ENCODE measurements at places on chromosomes 5 and 9. TPM values are rescaled to one million over a fixed set of nuclear protein-coding genes. Genes with fewer than 3 reads are reported as not detected.

Gene C9orf72
- total RNA-seq: 4.7 TPM

Gene IER5L
- 2.5 TPM for total RNA-seq

Gene OCLN
- 46.9 TPM for total RNA-seq

Gene LCP2
- 6.7 TPM for total RNA-seq

DNA sequence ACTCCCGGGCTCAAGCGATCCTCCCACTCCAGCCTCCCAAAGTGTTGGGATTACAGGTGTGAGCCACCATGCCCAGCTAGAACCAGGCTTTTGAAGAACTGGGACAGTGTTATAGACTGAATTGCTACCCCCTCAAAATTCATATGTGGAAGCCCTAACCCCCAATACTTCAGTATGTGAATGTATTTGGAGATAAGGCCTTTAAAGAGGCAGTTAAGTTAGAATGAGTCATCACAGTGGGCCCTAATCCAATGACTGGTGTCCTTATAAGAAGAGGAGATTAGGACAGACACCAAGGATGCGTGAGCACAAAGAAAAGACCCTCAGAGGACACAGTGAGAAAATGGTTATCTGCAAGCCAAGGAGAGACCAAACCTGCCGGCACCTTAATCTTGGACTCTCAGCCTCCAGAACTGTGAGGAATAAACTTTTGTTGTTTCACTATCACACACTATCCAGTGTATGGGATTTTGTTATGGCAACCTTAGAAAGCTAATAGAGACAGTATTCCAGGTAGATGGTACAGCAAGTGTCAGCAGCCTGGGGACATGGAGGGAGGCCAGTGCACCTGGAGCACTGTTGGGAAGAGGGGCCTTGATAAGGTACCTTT is 31.4 kb upstream of the ERGIC1 start:
- no peaks in the 10 kb centered on the region for H3K27me3 ChIP-seq
- DNase-seq: no peak
- H3K4me1 ChIP-seq: peaks cover 3% of the 10 kb centered on the region
- H3K27ac ChIP-seq: no peak overlapping the region
- H3K36me3 ChIP-seq: no peaks in the 10 kb centered on the region

- no peak overlapping the region for H3K4me3 ChIP-seq
- no peaks in the 10 kb centered on the region for H3K36me3 ChIP-seq
- H3K27ac ChIP-seq: no peak overlapping the region
Observed at GRCh38 chr5:57939335-57939734, 456.7 kb upstream of the ACTBL2 start.

- no peak overlapping the region for H3K27ac ChIP-seq
- no peaks in the 10 kb centered on the region for H3K27me3 ChIP-seq
- no peaks in the 10 kb centered on the region for H3K36me3 ChIP-seq
- DNase-seq: no peak
Observed at GRCh38 chr9:15856591-15856990, 303.7 kb downstream of the CCDC171 start.

GRCh38 chr5:82097-82496 is 9.9 kb upstream of the PLEKHG4B start:
- no peak overlapping the region for H3K4me3 ChIP-seq
- H3K27ac ChIP-seq: no peak overlapping the region
- no peaks in the 10 kb centered on the region for H3K36me3 ChIP-seq
- no peaks in the 10 kb centered on the region for H3K4me1 ChIP-seq
- DNase-seq: no peak
- no peaks in the 10 kb centered on the region for H3K27me3 ChIP-seq

Gene FYB1
- 0.79 TPM for total RNA-seq

DNA sequence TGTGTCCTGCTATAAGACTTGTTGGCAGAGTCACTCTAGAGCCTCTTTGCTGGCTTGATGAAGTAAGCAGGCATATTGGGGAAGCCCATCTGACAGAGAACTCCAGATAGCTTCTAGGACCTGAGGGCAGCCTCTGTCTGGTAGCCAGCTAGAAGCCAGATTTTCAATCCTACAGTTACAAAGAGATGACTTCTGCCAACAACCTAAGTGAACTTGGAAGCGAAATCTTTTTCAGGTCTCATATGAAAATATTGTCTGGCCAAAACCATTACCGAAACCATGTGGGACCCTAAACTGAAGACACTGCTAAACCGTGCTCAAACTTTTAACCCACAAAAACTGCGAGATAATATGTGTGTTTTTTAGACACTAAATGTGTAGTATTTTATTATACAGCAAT is 140.9 kb downstream of the MRPS30 start:
- H3K36me3 ChIP-seq: no peaks in the 10 kb centered on the region
- DNase-seq: no peak
- H3K27ac ChIP-seq: no peak overlapping the region
- H3K27me3 ChIP-seq: no peaks in the 10 kb centered on the region
- no peak overlapping the region for H3K4me3 ChIP-seq

Gene CNTNAP3B
- 2.7 TPM for total RNA-seq

GRCh38 chr5:33476992-33477391 is 36.2 kb downstream of the TARS1 start:
- H3K36me3 ChIP-seq: no peaks in the 10 kb centered on the region
- no peaks in the 10 kb centered on the region for H3K27me3 ChIP-seq
- H3K4me1 ChIP-seq: no peaks in the 10 kb centered on the region

GRCh38 chr9:16721972-16722371 is 148.5 kb downstream of the BNC2 start:
- peaks cover 9% of the 10 kb centered on the region for H3K27me3 ChIP-seq
- H3K4me1 ChIP-seq: no peaks in the 10 kb centered on the region
- no peak for DNase-seq
- no peak overlapping the region for H3K27ac ChIP-seq
- no peaks in the 10 kb centered on the region for H3K36me3 ChIP-seq

Gene SPINK1
- 18,043 TPM for total RNA-seq

DNA sequence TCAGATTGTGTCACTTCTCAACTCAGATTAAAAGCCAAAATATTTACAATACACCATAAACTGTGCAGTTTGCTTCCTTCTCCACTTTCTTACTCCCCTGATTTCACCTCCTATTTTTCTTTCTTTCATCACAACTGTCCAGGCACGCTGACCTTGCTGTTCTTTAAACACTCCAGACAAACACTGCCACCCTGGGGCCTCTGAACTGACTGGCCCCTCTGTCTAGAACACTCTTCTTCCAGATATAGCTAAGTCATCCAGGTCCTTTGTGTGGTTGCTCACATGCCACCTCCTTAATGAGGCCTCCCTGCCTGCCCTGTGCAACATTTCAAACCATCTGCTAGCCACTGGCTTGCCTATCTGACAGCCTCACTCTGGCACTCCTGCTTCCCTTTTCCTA is 46.6 kb downstream of the ATG10 start:
- H3K36me3 ChIP-seq: no peaks in the 10 kb centered on the region
- no peak overlapping the region for H3K4me3 ChIP-seq
- H3K4me1 ChIP-seq: no peaks in the 10 kb centered on the region
- H3K27ac ChIP-seq: no peak overlapping the region
- no peaks in the 10 kb centered on the region for H3K27me3 ChIP-seq

- peak; percentile 44 for DNase-seq
- no peaks in the 10 kb centered on the region for H3K4me1 ChIP-seq
- no peak overlapping the region for H3K27ac ChIP-seq
- H3K27me3 ChIP-seq: no peaks in the 10 kb centered on the region
- H3K4me3 ChIP-seq: no peak overlapping the region
Observed at GRCh38 chr9:137398561-137399468, 24.1 kb downstream of the EXD3 start.

Gene IL33
- total RNA-seq: 5.7 TPM

DNA sequence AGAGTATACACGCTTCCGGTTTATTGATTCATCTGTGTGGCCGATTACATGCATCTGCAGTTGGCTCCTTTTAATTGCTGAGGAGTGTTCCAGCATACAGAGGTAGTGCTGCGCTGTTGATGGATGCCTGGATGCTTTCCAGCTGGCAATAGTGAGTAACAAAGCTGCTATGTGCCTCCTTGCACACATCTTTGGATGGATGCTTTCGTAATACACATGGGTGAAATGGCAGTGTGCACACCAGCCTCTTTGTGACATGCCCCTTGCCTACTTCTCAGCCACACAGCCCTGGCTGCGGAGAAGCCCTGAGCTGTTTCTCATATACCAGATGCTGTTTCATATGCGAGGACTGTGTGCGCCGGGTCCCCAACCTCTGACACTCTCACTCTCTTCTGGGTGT is 151.0 kb downstream of the GADD45G start:
- no peaks in the 10 kb centered on the region for H3K27me3 ChIP-seq
- no peaks in the 10 kb centered on the region for H3K4me1 ChIP-seq
- no peaks in the 10 kb centered on the region for H3K36me3 ChIP-seq

- H3K27me3 ChIP-seq: no peaks in the 10 kb centered on the region
- H3K36me3 ChIP-seq: peaks cover 26% of the 10 kb centered on the region
- H3K4me3 ChIP-seq: no peak overlapping the region
- no peaks in the 10 kb centered on the region for H3K4me1 ChIP-seq
- H3K27ac ChIP-seq: no peak overlapping the region
Observed at GRCh38 chr5:146466521-146467349, 19.6 kb downstream of the TCERG1 start.

Gene ENTREP1
- total RNA-seq: 4.2 TPM

DNA sequence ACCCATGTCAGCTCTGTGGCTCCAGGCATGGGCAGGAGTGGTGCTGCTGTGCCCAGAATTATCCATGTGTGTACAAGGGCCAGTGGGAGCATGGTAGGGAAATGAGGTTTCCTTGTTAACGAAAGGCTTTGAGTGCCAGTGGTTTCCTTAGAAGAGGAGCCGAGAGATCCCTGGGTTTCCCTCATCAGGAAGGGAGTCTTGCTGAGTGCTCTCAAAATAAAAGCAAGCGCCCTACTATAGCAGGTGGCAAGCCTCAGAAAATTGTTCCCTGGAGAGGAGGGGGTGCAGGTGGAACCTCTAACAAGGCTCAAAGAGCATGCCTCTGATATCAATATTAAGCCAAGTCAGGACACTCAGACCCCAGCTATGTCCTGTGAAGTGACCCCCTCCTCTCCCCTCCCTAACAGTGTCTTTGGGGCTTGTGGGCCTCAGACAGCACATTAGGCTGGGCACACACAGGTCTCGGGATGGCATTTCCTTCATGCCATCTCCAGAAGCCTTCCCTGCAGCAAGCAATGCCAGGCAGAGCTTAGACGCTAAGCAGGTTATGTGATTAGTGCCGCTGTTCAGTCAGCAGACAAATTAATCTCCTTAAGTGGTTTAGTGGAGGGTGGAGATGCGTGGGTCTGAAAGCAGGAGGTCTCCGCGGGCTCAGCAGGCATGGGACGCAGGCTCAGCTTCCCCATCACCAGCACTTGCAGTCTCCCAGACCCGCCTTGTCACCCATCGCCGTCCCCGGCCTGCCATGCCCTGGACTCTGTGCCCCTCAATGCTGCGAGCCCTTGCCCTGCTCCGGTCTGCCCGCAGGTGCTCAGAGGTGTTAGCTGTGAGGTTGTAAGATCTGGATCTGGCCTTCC is 60.0 kb upstream of the RARS1 start:
- H3K27me3 ChIP-seq: no peaks in the 10 kb centered on the region
- H3K4me3 ChIP-seq: no peak overlapping the region
- H3K36me3 ChIP-seq: peaks cover 24% of the 10 kb centered on the region
- no peak overlapping the region for H3K27ac ChIP-seq
- no peaks in the 10 kb centered on the region for H3K4me1 ChIP-seq

GRCh38 chr9:31253800-31254762 is 1130.4 kb upstream of the ACO1 start:
- H3K27me3 ChIP-seq: no peaks in the 10 kb centered on the region
- DNase-seq: peak; percentile 19
- H3K4me3 ChIP-seq: no peak overlapping the region
- no peak overlapping the region for H3K27ac ChIP-seq

DNA sequence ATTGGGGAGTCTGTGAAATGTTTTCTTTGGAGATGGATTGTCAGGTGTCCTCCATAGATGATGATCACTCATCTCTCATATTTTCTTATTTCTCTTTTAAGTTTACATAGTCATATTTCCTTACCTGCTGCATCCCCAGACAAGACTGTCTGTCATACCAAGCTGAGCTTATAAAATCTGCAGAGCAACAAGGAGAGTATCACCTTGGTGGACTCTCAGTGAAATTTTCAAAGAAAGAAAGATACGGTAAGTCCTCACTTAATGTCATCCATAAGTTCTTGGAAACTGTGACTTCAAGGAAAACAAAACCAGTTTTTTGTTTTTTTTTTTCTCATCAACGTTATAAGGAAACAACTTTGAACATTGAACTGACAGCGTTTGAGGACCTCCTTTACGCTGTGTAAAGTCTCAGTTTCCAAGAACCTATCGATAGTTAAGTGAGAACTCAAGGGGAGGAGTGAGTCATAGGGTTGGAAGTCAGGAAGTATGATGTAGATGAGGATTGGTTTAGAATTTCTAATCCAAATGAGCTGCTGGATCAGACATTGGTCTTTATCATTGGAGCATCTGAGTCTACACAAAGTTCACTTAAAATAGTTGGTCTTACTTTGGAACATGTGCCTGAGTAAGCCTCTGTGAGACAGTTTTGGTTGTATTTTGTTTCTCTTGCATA is 45.5 kb downstream of the SPIN1 start:
- no peak for DNase-seq
- no peaks in the 10 kb centered on the region for H3K27me3 ChIP-seq
- H3K4me3 ChIP-seq: no peak overlapping the region
- H3K27ac ChIP-seq: no peak overlapping the region

GRCh38 chr5:109487753-109488420 is 78.1 kb upstream of the PJA2 start:
- DNase-seq: no peak
- peaks cover 12% of the 10 kb centered on the region for H3K4me1 ChIP-seq

DNA sequence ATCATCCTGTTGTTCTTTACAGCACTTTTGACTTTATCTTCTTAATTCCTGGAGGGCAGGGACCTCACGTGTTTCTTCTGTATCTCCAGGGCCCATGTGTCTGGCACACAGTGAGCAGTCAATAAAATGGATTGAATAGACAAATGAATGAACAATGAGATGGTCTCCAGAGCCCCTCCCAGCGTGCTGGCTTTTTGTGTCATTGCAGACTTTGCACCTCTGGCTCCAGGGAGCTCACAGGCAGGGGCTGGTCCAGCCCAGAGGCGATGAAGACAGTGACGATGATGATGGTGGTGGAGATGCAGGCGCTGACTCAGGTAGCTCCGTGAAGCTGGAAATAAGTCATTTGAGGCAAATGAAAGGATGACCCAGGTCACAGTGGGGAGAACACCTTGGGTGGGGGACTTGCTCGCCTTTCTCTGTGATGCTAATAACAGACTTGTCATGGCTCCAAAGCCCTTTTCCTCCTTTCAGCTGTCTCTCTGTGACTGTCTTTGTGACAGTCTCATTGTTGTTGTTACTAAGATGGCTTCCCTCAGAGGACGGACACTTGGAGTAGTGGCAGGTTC is 30.4 kb upstream of the FABP6 start:
- H3K27me3 ChIP-seq: no peaks in the 10 kb centered on the region
- no peaks in the 10 kb centered on the region for H3K36me3 ChIP-seq
- H3K27ac ChIP-seq: no peak overlapping the region
- H3K4me3 ChIP-seq: no peak overlapping the region
- H3K4me1 ChIP-seq: no peaks in the 10 kb centered on the region
- no peak for DNase-seq

GRCh38 chr5:36367524-36367923 is 65.8 kb upstream of the RANBP3L start:
- peaks cover 14% of the 10 kb centered on the region for H3K4me1 ChIP-seq
- no peak overlapping the region for H3K27ac ChIP-seq
- no peaks in the 10 kb centered on the region for H3K27me3 ChIP-seq

- no peaks in the 10 kb centered on the region for H3K4me1 ChIP-seq
- no peak overlapping the region for H3K27ac ChIP-seq
- H3K36me3 ChIP-seq: no peaks in the 10 kb centered on the region
- no peak for DNase-seq
- no peak overlapping the region for H3K4me3 ChIP-seq
- no peaks in the 10 kb centered on the region for H3K27me3 ChIP-seq
Observed at GRCh38 chr9:4959031-4959430, 26.0 kb upstream of the JAK2 start.

GRCh38 chr9:137462986-137463930 is 4.1 kb upstream of the NSMF start:
- peak; percentile 31 for DNase-seq
- H3K36me3 ChIP-seq: no peaks in the 10 kb centered on the region
- peaks cover 3% of the 10 kb centered on the region for H3K4me1 ChIP-seq
- H3K4me3 ChIP-seq: no peak overlapping the region

Measured in pancreas (tissue), 10 donors.